Omental fat pad (tissue), 4 donors: ENCODE measurements at places on chromosomes 6 and 20. TPM values are rescaled to one million over a fixed set of nuclear protein-coding genes. Genes with fewer than 3 reads are reported as not detected.

Gene RSPO3
- 40.1 TPM for total RNA-seq

DNA sequence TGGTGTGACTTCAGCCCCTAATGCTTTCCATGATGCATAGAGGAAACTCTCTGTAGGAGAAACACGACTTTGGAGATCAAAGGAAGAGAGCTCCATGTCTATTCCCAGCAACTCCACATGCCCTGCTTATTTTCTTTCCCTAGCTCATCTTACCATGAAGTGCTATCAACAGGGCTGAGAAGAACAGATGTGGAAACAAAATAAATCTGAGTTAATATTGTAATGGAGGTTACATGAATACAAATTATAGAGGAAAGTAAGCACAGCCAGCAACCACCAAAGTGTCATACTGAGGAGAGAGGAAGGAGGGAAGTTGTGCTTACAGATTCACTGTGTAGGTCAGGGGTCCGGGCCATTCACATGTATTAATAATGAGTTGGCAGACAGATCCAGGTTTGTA is 157.5 kb downstream of the RFPL4B start:
- no peak for DNase-seq

DNA sequence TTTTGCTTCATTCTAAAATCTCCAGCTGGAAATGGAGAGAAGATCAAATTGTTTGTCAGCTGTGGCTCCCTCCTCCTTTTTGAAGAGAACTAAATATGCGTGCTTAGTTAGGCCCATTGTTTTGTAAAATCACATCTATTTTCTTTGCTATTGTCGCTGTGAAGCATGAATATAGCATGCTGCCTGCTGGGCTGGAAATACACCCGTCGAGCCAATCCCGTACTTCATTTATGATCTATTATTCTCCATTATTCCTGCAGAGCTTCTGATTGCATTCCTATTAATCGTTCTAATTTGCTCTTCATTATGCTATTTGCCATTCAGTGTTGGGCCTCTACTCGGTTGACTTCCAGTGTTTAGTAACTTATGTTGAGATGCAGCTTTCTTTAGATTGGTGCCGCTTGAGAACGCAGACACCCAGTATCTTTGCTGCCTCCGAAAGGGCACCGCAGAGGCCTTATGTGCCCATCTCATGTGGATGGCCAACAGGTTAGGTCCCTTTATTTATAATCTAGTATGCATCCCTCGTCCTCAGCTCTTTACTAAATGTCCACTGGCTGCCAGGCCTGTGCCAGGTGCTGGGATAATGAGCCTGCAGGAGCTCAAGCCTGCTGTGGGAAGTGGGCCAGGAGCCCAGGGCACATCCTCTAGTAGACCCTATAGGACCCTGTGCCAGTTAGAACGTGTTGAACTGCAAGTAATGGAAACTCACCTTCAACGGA is 45.6 kb downstream of the FAM50B start:
- DNase-seq = no peak

- DNase-seq = no peak
Measured at GRCh38 chr6:115706324-115706723, 354.4 kb downstream of the FRK start.

Gene SLC26A8
- 0.25 TPM for total RNA-seq

Gene RNF39
- total RNA-seq = 1.7 TPM

Gene TRAM2
- total RNA-seq = 24.4 TPM

Gene PLA2G7
- total RNA-seq = 24.4 TPM

DNA sequence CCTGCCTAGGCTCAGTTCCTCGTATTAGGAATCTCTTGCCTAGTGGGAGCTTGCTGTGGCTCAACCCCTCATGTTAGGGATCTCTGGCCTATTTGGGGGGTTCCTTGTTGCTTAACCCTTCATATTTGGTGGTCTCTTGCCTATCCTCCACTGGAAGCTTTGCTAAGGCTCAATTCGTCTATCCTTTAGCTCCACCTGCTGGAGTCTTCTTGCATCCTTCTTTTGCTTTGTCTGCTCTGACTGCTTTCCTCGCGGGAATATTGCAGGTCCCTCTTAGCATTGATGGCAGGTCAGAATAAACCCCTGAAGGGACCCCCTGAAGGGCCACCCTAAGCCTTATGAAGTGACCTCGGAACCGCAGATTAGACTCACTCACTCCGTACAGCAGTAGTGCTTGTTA is 203.0 kb upstream of the TBX18 start:
- DNase-seq = no peak

DNA sequence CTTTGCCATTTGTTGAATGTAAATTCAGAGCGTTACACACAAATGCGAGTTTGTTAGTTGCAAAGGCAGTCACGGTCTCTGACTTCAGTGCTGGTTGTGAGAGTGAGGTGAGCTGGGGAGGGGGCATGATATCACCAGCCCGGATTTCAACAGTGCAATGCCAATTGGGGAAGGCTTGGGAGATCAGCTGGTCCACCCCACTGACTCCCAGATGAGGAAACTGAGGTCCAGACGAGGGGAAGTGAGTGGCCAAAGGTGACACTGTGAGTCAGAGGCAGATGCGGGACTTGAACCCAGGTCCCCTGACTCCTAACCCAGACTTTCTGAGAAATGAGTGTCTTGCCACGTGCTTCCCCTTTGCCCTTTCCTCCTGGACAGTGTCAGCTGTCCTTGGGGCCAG is 62.1 kb downstream of the CEBPB start:
- no peak for DNase-seq

- no peak for DNase-seq
Measured at GRCh38 chr20:59933296-59933848, at the start of gene SYCP2. Gene SYCP2, minus strand, starts transcription at chr20:59933637. Its CDS starts 11,224 bp downstream, at chr20:59922413.

GRCh38 chr20:23094927-23095326 is 8.8 kb upstream of the CD93 start:
- DNase-seq = no peak

DNA sequence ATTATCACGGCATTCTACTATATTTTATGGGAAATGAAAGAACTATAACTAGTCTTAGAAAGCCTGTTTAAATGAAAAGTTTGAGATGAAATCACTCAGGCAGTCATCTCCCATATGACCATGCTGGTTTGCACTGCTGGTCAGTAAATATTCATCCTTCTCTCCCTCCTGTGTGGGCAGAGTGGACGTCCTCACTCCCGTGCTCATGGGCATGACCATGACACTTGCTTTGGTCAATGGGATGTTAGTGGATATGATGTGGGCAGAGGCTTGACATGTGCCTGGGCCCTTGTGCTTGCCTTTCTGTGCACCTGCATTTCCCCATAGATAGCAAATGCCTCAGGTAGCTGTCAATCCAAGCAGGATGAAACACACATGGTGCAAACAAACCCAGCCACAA is 93.1 kb upstream of the INSM1 start:
- no peak for DNase-seq

Gene RIN2
- 40.2 TPM for total RNA-seq

- no peak for DNase-seq
Measured at GRCh38 chr6:7558781-7559180, 17.3 kb downstream of the DSP start.

GRCh38 chr20:5734602-5735001 is 15.6 kb upstream of the SHLD1 start:
- no peak for DNase-seq

DNA sequence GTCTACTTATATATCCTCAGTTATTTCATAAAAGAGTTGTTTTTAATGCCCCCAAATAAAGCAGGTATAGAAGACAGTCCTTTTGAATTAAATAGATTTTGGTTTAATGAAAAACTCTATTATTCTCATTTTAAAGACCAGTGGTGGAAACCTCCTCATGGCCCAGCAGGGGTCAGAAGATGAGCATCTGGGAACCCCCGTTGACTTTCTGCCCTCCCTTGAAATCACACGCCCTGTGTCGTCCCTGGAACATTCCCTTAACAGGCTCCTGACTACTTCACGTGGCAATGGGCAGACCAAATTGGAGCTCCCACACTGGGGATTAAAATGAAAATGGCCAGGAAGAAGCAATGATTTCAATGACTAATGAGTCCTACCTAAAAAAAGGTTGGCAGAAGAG is 220.9 kb downstream of the KIF16B start:
- DNase-seq = no peak

Gene KIF16B
- 20.4 TPM for total RNA-seq

DNA sequence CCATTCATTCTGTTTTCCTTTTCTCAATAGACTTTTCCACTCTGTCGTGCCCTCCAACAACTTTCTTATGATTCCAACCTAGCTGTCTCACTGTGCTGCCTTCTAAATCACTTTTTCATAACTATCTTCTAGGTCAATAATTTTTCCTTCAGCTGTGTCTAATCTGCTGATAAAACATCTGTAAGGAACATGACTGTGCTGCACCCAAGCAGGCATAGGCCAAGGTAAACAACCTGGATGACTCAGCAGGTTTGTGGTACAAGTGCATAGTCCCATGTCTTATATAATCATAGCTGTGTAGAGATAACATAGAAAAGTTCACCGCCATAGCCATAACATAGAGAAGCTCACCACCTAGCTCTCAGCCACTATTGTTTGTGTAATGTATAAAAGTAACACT is 332.3 kb downstream of the PLCB1 start:
- no peak for DNase-seq

GRCh38 chr6:166907373-166907841 is 48.9 kb downstream of the RNASET2 start:
- no peak for DNase-seq

Gene C6orf132
- total RNA-seq = 3.3 TPM

- DNase-seq = no peak
Measured at GRCh38 chr20:3101737-3102574, 17.4 kb upstream of the AVP start.

Gene ADGRG6
- 28.5 TPM for total RNA-seq

GRCh38 chr20:59809630-59810448 is 123.6 kb downstream of the SYCP2 start:
- DNase-seq = no peak

DNA sequence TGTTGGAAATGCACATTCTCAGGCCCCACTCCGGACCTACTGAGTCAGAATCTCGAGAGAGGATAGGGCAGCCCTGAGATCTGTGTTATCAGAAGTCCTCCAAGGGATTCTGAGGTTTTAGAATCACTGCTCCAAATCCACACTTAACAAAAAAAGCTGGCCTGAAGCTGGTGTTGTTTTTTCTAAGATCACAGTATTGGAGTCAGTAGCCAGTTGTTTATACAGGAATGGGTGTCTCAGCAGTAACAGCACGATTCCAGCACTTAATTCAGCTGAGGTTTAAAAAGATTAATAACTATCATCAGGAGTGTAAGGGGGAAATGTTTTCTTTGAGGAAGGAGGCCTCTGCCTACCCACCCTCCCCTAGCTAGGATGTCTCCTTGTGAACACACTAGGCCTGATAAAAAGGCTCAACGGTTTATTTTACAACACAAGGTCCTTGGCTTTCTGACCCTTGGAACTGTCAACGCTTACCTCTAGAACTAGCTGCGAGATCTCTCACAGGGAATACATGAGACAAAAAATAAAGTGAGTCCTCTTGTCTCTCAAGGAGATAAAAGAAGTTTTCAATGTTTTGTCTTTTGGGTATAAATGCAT is 505.4 kb downstream of the CD83 start:
- DNase-seq = no peak

DNA sequence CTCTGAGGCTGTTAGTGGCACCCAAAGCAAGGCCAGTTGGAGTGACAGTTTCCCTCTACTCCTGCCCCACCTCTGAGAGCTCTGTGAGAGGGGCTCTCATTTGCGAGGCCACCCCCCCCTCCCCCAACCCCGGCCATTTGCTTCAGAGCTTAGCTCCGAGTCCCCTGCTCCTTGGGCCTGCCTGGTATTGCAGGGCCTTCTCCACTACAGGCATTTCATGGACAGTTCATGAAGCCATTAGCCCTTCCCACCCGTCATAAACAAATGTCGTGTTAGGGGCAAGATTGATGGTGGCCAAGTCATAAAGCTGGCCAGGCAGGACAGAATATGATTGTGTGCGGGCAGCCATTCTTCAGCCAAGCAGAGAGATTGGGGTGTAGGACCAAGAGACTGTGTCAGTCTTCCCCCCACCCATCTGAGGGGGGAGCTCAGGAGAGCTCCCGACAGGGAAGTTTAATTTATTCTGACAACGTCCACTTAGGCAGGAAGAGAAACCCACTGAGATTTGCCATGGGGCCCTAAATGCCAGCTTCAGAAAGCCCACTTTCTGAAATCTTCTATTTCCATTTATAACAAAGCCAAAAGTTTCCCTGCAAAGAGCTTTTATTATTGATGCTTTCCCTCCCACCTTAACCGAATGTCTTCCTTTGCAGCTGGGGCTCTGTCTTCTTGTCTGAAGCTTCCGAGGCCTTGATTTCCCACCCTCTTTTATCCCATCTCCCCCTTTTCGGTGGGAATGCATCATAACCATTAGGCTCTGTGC is 7.2 kb downstream of the FOXC1 start:
- DNase-seq = no peak

DNA sequence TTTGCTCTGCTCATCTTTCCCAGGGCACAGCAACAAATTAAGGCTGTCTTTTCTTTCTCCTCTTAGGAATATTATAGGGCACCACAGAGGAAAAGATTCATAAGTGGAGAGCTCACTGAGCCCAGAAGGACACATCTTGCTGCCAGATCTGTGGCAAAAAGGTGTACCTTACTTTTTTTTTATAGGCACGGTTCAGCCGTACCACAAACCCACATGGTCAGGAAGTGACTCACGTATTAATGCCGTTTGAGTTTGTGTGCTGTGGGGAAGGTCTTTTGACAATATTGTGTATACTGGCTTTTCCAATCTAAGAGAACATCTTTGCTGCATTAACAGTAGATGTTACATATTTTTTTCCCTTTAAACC is 28.4 kb downstream of the PAQR8 start:
- DNase-seq = no peak

Gene PHACTR3
- total RNA-seq = not detected

- DNase-seq = no peak
Measured at GRCh38 chr6:108027594-108027993, 46.9 kb downstream of the OSTM1 start.
